Fibroblast of lung (primary cell): ENCODE measurements at places on chromosomes 3 and 15.

- DNase-seq: peak; percentile 64
Observed at GRCh38 chr3:150761831-150762661, 923 bp downstream of the SIAH2 start.

GRCh38 chr3:55935241-55935640, 448.1 kb upstream of the WNT5A start:
- no peak for DNase-seq

- DNase-seq: peak; percentile 41
Observed at GRCh38 chr3:107206141-107206540, 171.1 kb upstream of the CCDC54 start.

GRCh38 chr3:145869958-145870357, 291.0 kb downstream of the PLOD2 start:
- no peak for DNase-seq

DNA sequence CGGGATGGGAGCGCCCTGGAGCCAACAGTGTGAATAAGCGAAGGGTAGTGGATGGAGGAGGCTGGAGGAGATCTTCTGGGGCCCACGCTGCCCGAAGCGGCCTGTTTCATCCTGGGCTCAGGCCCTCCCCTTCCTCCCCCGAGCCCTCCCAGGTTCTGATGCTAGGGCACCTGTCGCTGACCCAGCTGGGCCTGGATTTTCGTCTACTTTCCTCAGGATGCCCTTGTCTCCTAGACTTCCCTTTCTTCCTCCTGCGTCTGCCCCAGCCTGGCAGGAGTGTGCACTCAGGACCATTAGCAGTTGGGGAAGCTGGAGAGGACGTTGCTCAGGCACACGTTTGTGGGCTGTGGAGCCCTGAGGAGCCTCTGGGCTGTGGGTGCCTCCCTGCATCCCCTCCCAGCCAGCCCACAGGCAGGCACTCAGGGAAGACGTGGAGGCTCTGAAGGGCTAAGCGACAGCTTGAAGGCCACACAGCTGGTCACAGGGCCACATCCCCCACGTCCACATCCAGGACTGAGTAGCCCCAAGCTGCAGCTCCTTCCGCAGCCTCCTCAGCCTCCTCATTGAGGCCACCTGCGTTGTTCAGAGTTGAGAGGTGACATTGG, 23.9 kb upstream of the PIGZ start:
- no peak for DNase-seq

- DNase-seq: peak; percentile 85
Observed at GRCh38 chr3:179526989-179527391, 35.7 kb upstream of the ACTL6A start.

GRCh38 chr3:184145751-184146270, 9.4 kb upstream of the DVL3 start:
- no peak for DNase-seq

DNA sequence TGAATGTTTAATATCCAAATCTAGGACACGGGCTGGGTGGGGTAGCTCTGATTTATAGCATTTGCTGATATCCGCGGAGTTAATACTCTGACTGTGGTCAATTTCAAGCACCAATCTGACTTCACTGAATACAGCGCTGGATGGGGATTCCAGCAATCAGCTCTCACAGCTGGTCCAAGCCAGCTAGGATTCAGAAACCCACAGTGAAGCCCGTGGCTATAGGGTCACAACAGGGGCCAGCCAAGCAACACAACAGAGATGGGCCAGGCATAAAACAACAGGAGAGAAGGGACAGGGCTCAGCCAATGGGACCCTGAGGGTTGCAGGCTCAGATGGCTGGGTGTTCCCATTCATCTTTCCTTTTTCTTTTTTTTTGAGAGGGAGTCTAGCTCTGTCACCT, 5.4 kb upstream of the LMAN1L start:
- DNase-seq: peak; percentile 29

DNA sequence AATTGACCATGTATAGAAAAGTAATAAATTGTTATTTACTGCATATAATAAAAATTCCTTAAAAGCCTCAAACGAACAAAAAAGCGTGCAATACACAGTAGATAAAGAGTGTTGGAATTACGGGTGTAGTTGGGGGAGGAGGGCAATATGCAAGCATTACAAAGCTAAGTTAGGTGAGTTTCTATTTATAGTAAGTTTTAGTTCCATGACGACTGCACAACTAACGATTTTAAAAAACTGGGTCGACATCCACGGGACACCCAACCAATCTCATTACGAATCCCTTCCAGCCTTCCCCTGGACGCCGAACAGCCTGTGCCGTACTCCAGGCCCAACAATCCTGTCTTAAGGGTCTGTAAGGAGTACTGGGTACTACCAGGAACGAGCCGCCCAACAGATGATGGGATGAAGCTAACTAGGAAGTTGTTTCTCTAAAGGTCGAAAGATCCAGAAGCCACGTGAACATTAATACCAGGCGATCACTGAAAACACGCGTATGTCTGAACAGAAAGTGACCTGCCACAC, 677 bp downstream of the POLQ start:
- no peak for DNase-seq

GRCh38 chr3:13415236-13415986, 4.7 kb downstream of the NUP210 start:
- DNase-seq: no peak

- peak; percentile 93 for DNase-seq
Observed at GRCh38 chr3:159732172-159733111, 256.2 kb upstream of the IL12A start.

DNA sequence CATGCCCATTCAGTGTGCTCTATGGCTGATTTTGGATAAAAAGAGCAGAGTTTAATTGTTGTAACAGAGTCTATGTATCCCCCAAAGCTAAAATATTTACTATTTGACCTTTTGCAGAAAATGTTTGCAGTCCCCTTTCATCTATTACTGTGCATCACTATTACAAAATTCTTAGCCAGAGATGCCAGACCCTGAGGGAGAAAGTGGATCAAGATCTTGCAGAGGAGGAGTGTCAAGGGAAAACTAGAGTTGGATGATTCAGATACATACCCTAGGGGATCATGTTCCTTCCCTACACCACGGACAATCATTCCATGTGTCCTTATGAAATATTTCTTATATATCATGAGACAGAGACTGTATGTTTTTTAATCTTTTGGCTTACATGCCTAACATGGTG, 68.6 kb upstream of the TPRG1 start:
- no peak for DNase-seq

GRCh38 chr15:72800833-72801481, 17.4 kb upstream of the ADPGK start:
- peak; percentile 34 for DNase-seq

DNA sequence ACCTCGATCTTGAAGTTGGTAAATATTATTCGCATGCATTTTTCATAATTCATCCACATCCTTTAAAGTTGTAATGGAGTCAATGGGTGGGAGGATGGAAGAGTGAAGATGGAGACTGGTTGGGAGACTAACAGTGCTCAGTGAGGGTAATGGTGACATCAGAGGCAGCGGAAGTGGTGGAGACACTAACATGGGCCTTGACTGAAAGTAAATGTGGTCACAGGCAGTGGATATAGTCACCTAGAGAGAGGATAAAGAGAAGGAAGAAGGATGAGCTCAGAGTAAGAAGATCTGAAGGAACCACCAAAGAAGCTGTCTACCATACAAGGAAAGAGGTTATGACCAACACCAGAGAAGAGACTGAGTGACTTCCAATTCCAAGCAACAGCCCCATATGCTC, 281.6 kb upstream of the STT3B start:
- no peak for DNase-seq

GRCh38 chr3:37832480-37832879, 29.2 kb upstream of the CTDSPL start:
- no peak for DNase-seq

- DNase-seq: no peak
Observed at GRCh38 chr3:44334326-44334725, 4.2 kb upstream of the TCAIM start.

- DNase-seq: no peak
Observed at GRCh38 chr3:72515941-72516340, 332.3 kb downstream of the SHQ1 start.

- DNase-seq: peak; percentile 47
Observed at GRCh38 chr15:60590935-60591495, 112.1 kb upstream of the ICE2 start.

- DNase-seq: no peak
Observed at GRCh38 chr3:71350998-71351397, 232.5 kb downstream of the FOXP1 start.

DNA sequence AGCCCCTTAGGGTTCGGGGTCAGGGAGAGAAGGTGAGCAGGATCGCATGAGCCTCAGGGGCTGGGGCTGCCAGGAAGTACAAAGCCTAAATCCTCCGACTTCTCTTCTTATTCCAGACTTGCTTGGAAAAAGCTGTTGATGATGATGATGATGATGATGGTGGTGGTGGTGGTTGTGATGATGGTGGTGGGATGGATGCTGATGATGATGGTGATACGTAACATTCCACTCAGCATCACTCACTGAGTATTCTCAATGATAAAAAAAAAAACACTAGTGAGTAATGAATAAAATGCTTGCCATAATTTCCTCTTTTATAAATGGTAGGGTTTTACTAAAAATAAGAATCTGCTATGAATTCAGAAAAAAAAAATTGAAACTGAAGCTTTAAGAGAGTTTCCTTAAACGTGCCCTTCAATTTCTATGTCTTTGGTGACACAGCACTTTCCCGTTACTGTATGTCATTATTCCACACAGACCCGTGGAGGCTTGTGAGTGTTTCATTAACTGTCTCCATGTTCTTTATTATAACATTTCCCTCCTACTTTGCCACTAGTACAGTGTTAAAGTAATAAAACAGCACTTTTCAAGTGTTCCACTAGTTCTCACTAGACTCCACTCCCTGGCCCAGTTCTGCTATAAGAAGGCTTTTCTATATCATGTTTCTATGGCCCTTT, 5.4 kb upstream of the ACAN start:
- DNase-seq: no peak
